ENCODE measurements at places on chromosomes 3 and 15. TPM values are rescaled to one million over a fixed set of nuclear protein-coding genes. Genes with fewer than 3 reads are reported as not detected.

DNA sequence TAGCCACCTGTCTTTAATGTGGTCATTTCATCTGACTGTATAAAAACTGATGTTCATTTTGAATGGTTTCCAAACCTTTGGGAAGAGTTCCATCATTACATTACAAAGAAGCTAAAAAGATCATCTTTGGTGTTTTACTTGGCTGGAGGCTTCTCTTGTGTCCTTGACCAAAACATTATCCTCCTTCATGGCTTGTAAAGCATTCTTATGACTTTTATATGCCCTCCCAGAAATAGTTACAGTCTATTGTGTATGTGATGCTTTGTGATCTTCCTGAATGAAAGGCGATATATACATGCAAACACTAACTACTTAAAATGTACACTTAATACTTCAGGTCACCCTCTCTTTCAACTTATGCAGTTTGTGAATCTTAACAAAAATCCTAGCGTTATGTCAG, 525.6 kb downstream of the MECOM start:
- DNase-seq = no peak

DNA sequence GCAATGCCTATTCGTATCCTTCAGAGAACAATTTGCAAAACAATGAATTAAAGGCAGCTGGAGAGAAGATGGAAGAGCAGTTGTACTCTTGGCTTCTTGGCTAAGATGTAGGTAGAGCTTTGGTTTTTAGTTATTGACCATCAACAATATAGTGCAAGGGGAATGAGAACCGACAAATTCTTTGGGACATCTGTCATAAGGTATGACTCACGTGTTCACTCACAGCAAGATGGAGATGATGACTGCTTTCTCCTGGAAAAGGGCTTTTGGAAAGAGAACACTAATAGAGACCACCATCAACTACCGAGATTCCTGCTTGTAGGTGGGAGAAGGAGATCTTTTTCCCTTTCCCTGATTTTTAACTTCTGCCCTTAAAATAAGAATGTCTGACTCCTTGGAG, 234.9 kb downstream of the NTRK3 start:
- no peak for DNase-seq

DNA sequence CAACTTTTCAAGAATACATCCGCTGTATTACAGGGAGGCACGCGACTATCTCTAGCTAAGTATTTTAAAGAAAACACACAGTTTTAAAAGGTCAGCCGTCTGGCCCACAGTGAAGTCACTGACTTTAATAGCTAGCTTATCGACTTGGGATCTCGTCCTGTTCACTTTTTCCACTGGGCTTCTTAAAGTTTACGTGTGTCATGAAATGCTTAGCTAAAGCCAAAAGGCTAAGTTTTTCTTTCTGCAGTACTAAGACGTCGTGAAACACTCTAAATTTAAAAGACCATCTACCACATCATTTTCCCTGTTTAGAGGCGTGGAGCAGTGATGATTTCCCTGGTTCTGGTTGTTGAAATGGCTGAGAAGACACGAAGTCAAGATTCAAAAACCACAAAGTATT, 27.1 kb downstream of the LRIG1 start:
- no peak for DNase-seq

DNA sequence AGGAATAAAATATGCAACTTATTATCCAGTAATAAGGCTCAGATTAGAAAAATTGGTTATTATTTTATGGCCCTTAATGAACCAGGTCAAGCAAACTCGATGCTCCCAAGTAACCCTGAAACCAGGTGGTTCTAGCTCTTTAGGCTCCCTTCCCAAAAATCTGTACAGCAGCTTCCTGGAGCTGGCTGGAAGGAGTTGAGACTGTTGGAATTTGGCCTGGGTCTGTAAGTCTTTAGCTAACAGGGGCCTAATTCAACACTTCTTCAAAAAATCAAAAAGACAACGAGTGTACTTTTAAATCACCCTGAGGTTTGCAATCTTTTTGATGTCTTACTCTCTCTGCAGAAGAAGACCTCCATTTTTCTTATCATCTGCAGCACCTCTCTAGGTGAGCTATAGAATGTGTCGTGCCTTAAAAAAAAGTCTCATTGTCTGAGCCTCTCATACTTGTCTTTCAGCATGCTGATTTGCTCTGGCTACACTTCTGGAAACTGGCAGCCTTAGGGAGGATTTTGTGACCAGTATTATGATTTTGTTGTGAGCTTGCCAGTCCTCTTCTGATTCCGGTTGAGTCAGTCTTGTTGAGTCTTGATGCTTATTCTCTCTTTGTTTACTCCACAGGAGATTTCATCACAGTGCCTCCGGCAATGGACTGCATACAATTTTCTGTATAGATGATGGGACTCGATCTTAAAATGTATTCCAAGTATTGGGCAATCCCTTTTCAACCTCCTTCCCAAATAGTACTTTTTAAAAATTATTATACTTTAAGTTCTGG, 235.0 kb upstream of the KBTBD8 start:
- no peak for DNase-seq

Gene TM2D3
- total RNA-seq = 40.2 TPM

Gene PATL2
- total RNA-seq = not detected

Gene SEMA3G
- total RNA-seq = 6.3 TPM

Measured in psoas muscle (tissue), 8 donors.